Purkinje cell (primary cell): ENCODE measurements at places on chromosomes 4 and X. TPM values are rescaled to one million over a fixed set of nuclear protein-coding genes. Genes with fewer than 3 reads are reported as not detected.

The TEX11 gene
- polyA plus RNA-seq: not detected in 2 replicates

The KLB gene
- 0.85 TPM in 1 of 2 replicates, not detected in the other for polyA plus RNA-seq

The ADGRG2 gene
- not detected in 2 replicates for polyA plus RNA-seq

The HERC5 gene
- 1.9 TPM in 1 of 2 replicates, not detected in the other for polyA plus RNA-seq
